ENCODE measurements at places on chromosomes 2 and 18.

DNA sequence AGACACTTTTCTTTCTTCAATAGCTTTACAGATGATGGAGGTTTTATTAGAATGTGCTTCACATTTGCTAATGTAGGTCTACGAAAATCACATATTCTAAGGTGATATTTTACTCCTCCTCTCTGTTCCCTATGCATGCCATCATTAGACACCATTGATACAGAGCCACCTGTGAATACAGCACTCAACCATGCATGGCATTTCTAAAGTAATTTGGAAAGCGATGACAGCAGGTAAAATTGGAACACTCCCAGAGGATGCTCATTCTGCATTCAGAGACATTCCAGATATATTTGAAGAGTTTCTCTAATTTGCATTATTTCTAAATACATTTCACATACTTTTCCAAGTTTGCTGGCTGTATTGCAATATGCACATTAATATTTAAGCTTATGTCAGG lies 65.3 kb upstream of the RIT2 start:
- no peak for DNase-seq

- no peak for DNase-seq
Measured at GRCh38 chr2:16687955-16688354, 22.3 kb upstream of the CYRIA start.

- no peak for DNase-seq
Measured at GRCh38 chr2:86280191-86280667, 57.2 kb downstream of the REEP1 start.

DNA sequence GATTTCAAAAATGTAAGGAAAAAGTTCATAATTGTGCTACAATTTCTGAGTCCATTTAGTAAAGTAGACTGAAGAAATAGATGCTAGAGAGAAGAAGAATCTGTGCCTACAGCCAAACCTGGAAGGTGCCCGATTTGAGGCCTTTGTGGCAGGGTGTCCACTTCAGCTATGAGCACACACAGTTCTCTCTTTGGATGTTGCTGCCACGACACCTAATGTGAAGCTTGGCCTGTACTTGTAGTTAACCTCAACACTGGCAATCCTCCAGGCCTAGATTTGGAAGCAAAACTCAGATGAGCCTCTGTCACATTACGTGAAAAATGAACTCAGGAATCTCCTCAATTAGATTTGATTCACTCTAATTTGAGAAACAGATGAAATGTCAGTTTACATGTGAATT lies 90.1 kb upstream of the LRP1B start:
- no peak for DNase-seq

DNA sequence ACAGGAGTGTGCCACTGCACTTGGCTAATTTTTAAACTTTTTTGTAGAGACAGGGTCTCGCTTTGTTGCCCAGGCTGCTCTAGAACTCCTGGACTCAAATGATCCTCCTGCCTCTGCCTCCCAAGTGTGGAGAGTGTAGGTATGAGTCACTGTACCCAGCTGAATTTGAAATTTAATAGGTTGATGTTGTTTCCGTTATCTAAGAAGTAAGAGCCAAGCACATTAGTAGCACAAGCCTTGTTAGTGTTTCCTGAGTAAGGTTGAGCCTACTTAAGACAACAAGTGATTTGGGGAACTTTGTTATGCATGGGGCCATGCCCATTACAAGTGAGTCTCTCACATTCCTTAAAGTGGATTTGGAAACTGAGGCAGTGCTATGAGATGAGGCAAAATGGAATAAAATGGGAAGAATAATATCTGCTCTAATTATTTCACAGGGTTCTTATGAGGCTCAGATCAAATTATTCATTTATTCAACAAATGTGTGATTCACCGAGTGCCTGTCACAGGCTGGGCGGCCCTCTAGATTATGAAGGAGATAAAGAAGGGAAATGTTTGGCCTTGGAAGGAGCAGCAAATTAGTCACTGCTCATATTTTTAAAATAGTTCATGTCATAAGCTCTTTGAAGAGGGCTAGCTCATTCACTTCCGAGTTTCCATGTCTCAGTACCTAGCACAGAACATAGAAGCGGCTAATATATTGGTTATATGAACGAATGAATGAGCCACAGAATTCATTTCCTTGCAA lies 217.2 kb downstream of the LDLRAD4 start:
- no peak for DNase-seq

DNA sequence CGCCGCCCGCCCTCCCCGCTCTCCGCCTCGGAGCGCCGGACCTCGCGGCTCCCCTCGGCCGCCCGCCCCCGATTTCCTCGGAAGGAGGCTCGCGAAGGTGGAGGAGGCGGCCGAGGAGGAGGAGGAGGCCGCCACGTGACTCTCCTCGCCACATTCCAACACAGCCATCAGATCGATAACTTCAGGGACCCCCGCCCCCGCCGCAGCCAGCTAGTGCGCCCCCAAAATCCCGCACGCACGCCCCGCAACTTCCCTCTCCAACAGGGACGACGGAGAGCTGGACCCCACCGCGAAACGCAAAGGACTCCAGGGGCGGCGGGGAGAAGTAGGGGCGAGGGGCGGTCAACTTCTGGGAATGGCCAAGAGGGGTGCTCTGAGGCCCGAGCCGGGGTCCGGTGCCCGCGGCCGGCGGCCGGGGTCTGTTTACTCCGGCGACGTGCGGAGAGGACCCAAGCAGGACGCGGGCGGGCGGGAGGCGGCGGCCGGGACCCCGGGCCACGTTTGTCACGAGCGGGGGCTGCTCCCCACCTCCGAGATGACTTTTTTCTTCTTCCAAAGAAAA lies 2.0 kb downstream of the ZNF521 start:
- no peak for DNase-seq

- no peak for DNase-seq
Measured at GRCh38 chr2:96927405-96928171, 57.7 kb upstream of the SEMA4C start.

DNA sequence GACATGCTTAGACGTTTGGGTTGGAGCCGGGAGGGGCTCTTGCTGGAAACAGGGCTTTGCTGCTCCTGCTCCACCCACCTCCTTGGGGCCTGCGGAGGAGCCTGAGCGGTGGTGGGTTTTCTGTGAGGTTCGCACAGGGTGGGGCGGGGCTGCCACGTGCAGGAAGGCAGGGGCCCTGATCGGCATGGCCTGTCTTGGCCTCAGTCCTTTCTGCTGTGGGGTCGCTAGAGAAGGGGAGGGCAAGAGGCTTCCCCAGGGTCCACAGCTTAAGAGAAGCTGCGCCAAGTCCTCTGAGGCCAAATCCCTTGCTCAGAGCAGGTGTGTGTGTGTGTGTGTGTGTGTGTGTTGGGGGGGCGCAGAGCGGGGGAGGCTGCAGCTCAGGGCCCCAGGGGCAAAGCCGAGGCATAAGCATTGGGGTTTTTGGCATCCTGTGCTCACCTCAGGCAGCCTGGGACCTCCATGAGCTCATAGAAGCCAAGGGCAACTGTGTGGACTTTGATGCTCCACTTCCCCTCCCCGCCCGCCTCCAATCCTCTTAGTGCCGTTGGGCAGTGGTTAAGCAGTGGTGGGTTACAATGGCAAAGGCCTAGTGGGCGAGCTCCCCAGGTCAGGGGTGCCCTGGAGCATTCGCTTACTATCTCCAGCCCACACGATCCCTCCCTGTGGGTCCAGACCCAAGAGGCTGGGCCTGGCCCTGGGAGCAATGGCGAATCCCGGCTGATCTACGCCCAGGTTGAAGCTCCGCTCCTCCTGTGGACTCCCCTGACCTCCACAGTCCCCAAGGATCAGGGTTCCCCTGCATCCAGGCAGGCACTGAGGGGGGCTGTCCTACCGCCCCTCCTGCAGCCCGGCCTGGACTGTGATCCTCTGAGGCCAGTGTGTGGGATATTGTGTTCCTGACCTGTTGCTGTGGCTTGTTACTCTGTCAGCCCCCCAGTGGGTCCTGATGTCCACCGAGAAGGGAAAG lies 28.9 kb downstream of the TOGARAM2 start:
- no peak for DNase-seq

GRCh38 chr2:161078211-161078539 lies 82.1 kb upstream of the TANK start:
- DNase-seq, result no peak

DNA sequence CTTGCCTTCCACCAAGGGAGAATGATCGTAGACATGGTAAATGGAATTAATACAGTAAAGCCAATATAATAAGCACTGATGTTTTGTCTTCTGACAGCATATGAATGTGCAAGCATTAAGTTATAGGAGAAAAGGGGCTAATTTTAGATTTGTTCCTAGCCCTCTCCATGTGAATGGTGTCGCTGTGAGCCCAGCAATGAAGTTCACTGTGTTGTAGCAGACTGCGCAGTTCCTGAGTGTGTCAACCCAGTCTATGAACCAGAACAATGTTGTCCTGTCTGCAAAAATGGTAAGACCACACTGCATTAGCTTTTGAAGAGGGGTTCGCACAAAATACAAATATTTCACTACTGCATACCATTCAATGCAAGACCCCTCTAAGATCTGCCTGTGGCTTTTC lies 25.6 kb downstream of the VWC2L start:
- no peak for DNase-seq

- DNase-seq, result no peak
Measured at GRCh38 chr2:196149948-196150347, 21.4 kb downstream of the STK17B start.

GRCh38 chr2:239814116-239814860 lies 210.9 kb downstream of the NDUFA10 start:
- no peak for DNase-seq

DNA sequence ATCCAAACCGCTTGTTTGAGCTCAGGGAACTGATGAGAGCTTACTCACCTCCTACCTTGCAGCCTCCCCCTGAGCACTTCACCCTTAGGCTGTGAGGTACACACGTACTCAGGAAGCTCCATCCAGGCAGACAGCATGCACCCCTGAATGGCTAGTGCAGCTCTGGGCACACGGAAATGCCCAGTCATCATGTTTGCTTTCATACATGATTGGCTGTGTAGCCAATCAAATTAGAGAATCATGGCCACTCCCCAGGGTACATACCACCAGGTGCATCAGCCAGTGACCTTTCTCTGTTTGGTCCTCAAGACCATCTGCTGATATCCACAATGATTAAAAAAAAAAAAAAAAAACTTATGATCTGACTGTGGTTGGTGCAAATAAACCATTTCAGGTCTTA lies 42.1 kb downstream of the RNF152 start:
- DNase-seq, result no peak

DNA sequence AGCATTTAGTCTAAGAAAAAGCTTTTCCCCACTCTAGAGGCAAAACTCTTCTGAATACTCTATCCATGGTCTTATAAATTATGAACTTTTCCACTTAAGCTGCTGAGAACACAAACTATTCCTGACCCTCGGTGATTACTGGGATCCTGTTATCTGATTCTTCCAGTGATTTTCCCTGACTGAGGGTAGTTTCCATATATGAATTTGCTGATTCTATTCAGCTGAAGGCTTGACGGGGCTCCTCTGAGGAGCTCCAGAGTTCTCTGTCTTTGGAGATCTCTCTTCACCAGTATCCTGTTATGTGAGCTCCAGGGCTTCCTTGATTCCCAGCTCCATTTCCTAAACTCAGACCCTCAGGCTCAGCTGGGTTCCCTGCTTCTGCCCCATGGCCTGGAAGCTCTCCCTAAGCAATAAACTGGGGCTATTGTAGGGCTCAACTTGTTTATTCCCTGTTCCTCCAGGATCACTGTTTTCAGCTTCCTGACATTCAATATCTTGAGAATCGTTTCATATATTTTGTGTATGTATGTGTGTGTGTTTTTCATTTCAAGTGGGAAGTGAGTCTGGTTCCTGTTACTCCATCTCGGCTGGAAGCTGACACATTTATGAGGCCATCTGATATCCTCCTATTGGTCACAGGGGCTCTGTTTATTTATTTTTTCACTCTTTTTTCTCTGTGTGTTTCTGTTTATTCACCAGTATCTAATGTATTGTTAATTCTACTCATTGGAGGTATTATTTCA lies 78.2 kb downstream of the ARHGAP28 start:
- no peak for DNase-seq

DNA sequence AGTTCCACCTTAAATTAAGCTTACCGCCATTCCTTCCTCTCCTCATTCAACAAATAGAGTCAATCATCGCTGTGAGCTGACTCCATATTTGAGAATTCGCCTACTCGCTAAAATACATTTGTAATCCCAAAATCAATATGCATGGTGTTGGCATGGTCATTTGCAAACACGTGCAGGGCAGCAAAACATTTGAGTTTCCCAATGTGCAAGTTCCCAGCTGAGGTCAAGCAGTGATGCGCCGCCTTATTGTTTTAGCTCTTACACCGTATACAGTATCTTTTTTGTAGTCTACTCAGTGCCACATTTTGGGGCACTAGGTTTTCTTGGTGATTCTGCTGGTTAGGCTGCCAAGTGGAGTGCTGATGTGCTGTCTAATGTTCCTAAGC lies 73.3 kb upstream of the MGAT4A start:
- DNase-seq, result no peak

- peak; percentile 57 for DNase-seq
Measured at GRCh38 chr18:2905854-2906703, 59.3 kb downstream of the EMILIN2 start.

DNA sequence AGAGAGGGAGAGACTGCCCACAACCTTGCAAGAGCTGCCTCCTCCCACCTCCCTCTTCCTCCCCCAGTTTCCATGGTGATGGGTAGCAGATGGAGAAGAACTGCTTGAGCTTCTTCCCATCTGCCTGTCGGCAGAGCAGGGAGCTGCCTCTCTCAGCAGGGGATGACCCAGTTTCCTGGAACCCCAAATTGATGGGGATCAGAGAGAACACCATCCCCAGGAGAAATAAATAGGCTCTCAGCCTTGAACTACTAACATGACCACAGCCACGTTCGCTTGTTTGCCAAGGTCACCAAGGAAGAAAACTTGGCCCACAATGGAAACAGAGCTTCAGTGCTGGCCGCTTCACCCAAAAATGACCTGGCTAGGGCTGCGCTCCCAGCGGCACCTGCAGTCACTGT lies 82.2 kb downstream of the ADD2 start:
- DNase-seq, result no peak

- DNase-seq, result no peak
Measured at GRCh38 chr2:101725515-101726192, 28.1 kb downstream of the MAP4K4 start.

- no peak for DNase-seq
Measured at GRCh38 chr2:135600915-135601314, 69.6 kb downstream of the R3HDM1 start.

DNA sequence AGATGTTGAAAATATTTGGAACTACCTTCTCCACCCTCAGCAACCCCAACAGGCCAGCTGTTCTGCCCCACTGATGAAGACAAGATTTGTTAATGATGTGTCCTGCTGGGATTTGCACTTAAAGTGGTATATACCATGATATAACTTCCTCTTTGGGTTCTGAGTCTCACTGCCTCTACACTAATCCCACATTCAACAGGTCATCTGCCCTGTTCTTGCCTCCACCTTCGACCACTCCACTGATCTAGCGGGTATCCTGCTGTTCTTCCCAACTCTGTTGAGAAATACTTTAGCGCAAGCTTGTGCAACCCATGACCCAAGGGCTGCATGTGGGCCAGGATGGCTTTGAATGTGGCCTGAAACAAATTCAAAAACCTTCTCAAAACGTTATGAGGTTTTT lies 72.7 kb downstream of the LRP1B start:
- no peak for DNase-seq

Measured in stimulated activated CD4-positive, alpha-beta T cell treated with anti-CD3 and anti-CD28 coated beads, Interleukin-12 subunit alpha, Interleukin-12 subunit beta, amount 100 ng/mL, for 48 hours (primary cell).